ENCODE measurements at places on chromosomes 3 and 15.

DNA sequence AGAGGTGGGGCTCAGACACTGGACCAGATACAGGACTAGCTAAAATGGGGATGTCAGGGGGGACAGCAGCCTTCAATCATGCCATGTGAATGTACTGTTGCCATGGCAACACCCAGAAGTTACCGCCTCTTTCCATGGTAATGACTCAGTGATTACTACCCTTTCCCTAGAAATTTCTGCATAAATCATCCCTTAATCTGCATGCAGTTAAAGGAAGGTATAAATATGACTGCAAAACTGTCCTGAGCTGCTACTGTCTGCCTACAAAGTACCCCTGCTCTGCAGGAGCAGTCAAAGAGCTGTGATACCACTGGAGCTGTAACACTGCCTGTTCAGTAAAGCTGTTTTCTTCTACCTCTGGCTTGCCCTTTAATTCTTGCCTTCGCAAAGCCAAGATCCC, 168.2 kb downstream of the PEAK1 start:
- peak; percentile 74 for DNase-seq

GRCh38 chr15:74988007-74988800, 7.2 kb upstream of the SCAMP5 start:
- DNase-seq: peak; percentile 60

GRCh38 chr3:104411757-104412156, 955.0 kb upstream of the ALCAM start:
- DNase-seq: no peak

- DNase-seq: no peak
Measured at GRCh38 chr3:180329187-180329586, 272.8 kb upstream of the TTC14 start.

DNA sequence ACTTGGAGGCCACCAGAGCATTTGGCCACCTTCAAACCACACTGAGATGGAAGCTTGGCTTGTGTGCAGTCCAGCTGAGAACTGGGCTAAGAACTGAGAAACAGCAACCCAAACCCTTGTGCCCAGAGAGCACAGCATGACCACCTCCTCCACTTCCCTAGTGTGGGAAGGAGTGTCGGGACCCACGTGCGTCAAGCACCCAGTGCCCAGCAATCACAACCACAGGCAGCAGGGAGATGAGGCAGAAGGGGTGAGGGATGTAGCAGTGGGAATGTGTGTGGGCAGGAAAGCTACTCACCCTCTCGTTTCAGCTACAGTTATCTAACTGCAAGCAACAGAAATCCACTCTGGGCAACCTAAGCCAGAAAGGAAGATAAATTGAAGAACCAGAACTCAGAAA, 25.0 kb upstream of the RFTN1 start:
- peak; percentile 22 for DNase-seq

DNA sequence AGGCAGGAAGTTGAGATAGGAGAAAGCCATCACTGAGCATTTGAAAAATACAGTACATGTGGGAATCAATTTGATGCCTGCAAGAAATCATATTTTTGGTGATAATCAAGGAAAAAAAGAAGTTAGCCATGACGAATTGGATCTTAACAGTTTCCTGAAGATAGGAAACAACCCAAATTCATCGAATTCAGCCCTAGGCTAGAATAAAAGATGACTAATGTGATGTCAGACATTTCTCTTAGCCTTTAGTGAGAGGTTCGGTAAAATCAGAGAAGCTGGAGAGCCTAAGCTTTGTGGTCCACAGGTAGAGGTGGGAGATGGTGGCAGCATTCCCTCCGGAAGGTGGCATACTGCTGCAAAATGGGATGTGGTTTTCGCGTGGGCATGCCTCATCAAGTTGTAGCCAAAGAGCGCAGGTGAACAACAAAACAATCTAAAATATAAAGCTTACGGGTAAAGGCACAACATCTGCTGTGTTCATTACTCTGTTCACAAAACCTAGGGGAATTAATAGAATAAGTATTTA, 144.1 kb upstream of the ALCAM start:
- no peak for DNase-seq

DNA sequence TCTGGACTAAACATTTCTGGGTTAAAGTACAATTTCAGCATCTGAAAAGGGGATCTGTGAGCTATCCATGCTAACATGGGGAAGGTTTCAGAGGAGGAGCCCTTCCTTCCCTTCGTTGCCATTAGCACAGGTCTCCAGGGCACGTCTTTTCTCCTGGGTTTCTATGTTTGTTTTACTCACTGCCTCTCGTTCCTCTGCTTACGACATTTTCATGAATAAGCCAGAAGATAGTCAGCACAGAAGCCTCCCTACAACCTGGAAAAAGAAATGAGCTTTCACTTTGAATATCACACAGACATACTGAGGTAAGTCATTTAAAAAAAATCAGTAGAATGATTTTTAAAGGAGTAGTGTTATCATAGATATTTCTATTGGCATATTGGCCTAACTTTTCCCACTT, 117.2 kb upstream of the KCNMB2 start:
- peak; percentile 74 for DNase-seq

DNA sequence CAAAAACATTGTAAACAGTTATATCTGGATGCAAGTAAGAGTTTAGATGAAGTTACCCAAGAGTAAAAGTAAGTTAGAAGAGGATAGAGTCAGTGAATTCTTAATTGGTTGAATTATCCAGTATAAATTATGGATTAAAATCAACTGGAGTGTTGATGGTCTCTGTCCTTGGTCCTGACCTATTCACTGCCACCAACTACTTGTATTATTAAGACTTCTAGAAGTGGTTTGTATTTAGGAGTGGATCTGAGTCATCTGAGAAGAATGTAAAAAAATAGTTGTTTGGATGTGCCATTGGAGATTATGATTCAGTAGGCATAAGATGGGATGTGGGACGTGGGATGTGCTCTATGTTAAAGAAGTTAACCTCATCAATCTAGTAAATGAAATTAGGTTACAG, 86.4 kb downstream of the SYNPR start:
- peak; percentile 64 for DNase-seq

DNA sequence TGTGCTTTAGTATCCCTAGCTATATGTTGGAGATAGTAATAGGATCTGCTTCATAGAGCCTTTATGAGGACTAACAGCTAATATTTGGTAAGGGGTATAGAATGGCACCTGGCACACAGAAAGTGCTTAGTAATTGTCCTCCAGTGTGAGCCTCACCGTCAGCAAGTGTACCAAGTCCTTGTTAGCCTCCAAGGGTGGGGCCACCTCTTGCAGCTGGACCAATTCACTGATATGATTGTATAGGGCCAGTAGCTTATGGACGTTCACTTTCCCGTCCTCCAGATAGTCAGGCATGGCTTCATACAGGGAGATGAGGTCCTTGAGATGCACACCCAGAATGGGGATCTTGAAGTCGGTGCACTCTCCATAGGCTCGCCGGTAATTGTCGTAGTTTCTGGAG, 53.6 kb downstream of the FAM98B start:
- no peak for DNase-seq

Data from amniotic epithelial cell (primary cell).